ENCODE measurements at places on chromosomes 3 and 15.

DNA sequence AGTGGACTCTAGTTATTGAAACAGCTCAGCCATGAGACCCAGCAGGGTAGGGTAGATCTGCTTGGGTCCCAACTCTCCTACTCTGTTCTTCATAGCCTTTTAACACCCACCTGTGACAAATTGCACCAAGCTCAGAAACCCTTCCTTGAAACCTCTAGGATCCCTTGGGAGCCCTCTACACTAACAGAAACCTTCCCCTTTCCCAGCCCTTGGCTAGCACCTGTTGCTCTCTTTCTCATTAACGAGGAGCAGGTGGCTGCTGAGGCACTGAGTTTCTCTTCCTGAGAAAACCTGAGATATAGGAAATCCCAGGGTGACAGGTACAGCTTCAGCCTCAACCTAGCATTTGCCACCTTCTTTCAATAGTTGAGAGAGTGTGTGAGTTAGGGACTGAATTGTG is 88.3 kb upstream of the CLSTN2 start:
- no peak for DNase-seq

DNA sequence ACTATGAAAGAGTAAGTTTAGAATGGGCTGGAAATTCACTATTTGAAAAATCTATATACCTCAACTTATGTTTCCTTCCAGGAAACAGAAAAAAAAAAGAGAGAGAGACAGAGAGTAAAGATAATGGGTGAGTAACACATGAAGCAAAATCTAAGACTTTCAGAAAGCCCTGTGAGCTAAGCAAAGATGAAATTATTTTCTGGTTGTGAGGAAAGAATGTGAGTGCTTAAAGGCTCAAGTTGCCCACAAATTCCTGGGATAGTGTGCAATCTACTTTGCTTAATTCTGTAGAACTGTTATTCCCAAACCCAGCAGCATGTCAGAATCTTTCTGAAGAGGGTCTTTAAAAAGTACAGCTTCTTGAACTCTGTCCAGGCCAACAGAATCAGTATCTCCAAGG is 337.7 kb upstream of the AGTR1 start:
- peak; percentile 80 for DNase-seq

DNA sequence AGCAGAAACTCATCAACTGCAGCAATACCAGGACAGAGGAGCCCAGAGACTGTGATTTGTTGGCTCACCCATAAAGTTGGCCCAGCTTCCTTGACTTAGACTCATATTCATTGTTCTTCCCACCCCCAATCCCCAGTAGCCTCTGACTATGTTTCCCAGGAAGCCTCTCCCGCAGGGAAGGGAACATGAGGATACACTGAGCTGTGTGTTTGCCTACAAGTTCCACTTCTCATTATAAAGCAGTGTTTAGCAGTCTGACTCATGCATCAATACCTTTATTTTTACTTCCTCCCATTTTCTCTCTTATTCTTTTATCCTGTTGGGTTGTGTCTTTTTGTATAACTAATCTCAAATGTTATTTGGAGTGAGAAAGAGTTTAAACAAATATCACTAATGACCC is 111.6 kb upstream of the PHLDB2 start:
- DNase-seq: no peak

GRCh38 chr3:42159706-42160472 is 68.7 kb downstream of the TRAK1 start:
- DNase-seq: peak; percentile 28

DNA sequence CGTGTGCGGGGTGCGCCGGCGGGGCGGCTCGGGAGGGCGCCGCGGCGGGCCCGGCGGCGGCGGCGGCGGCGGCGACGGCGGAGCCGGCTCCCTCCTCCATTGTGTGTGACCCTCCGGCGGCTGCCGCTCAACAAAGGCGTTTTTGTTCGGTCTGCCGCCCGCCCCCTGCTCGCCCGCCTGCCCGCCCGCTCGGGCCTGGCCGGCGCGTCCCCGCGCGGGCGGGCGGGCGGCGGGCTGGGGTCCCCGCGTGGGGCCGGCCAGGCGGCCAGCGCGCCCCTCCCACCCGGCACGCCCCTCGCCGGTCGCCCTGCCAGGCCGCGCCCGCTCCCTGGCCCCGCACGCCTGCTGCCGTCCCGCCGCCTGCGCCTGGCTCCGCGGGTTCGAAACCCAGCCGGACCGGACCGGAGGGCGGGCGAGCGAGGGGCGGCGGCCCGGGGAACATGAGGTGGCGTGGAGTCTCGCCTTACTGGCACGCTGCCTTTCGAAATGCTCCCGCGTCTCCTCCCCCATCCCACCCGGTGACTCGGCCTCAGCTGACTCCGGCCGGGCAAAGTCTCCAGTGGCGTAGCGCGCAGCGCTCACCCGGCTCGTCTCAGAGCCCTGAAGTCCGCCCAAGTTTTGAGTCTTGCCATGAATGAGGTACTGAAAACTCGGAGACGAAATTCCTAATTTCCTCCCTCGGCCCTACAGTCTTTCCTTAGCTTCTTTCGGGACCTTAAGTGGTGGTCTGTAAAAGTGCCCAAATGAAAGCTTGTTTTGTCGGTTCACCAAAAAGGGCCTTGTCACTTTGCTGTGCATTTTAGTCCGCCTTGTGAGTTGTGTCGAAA is 588 bp downstream of the MAPK6 start:
- peak; percentile 91 for DNase-seq

- no peak for DNase-seq
These were observed 25.9 kb downstream of the MELTF start for GRCh38 chr3:197003461-197004385.

Measured in AG10803 (cell line).